T-helper 2 cell treated with Interferon-gamma antibody and Interleukin-4, amounts not matched to agents 5 μg/mL and 100 μg/mL, for 36 hours (primary cell): ENCODE measurements at places on chromosomes 5 and 9.
A peak's percentile ranks its signal among the peaks of the same experiment; 100 is the strongest.

- H3K4me3 ChIP-seq = no peak overlapping the region
- no peaks in the 10 kb centered on the region for H3K36me3 ChIP-seq
- no peak overlapping the region for H3K27ac ChIP-seq
- H3K27me3 ChIP-seq = no peaks in the 10 kb centered on the region
- no peak for DNase-seq
Observed at GRCh38 chr5:102243213-102243612, 52.9 kb downstream of the SLCO4C1 start.

DNA sequence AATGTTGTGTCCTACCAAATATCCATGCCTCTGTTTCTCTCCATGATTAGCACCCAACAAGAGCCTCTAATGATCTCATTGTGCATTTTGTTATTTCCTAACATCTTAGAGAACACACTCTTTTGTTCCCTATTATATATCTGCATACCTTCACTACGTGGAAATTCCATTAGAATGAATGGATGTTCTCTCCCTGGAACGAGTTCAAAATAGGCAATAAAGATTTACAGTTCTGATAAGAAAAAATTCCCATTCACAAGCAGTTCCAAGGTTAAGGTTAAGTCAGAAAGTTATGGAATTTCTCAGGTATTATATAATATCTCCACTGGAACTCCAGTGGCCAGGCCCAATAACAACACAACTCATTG, 83.7 kb downstream of the TRPM6 start:
- peaks cover 11% of the 10 kb centered on the region for H3K27me3 ChIP-seq
- H3K4me3 ChIP-seq = no peak overlapping the region
- no peaks in the 10 kb centered on the region for H3K36me3 ChIP-seq
- no peak for DNase-seq
- no peak overlapping the region for H3K27ac ChIP-seq

DNA sequence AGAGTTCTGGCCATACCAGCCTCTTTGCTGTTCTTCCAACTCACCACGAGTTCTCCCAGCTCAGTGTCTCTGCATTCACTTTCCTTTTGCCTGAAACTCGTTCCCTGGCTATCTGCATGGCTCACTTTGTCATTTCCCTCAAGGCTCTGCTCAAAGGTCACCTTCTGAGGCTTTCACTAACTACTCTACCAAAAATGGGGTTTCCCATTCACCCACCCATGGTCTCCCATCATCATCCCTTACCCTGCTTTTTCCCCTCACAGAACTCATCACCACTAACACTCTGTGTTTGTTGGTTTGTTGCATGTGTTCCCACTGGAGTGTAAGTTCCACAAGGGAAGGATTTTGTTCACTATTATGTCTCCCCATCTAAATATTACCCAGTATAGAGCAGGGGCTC, 16.6 kb downstream of the PLGRKT start:
- H3K4me1 ChIP-seq = peaks cover 6% of the 10 kb centered on the region
- no peaks in the 10 kb centered on the region for H3K27me3 ChIP-seq
- no peak for DNase-seq
- no peak overlapping the region for H3K4me3 ChIP-seq
- peaks cover 3% of the 10 kb centered on the region for H3K36me3 ChIP-seq

DNA sequence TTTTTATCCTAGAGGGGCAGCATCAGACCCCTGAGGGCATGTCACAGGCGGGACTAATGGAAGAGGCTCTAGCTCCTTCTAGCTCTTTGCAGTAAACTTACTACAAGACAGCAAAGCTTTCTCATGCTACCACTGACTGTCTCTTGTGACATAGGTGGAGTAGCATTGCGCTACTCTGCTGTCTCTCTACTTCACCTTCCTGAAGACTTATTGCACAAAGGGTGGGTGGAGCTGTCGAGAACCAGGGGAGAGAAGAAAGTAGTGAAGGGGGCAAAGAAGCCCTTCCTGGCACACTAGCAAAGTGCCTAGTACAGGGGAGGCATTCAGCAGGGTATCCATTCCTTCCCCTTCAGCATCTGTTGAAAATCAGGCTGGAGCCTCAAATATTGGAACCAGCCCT, 36.1 kb upstream of the NEK6 start:
- DNase-seq = no peak
- no peak overlapping the region for H3K4me3 ChIP-seq
- peaks cover 3% of the 10 kb centered on the region for H3K27me3 ChIP-seq
- H3K4me1 ChIP-seq = peaks cover 48% of the 10 kb centered on the region
- H3K36me3 ChIP-seq = no peaks in the 10 kb centered on the region

- no peaks in the 10 kb centered on the region for H3K27me3 ChIP-seq
- no peaks in the 10 kb centered on the region for H3K36me3 ChIP-seq
- no peak overlapping the region for H3K4me3 ChIP-seq
- DNase-seq = no peak
- H3K27ac ChIP-seq = no peak overlapping the region
Observed at GRCh38 chr5:117486879-117487391, 912.3 kb upstream of the SEMA6A start.

DNA sequence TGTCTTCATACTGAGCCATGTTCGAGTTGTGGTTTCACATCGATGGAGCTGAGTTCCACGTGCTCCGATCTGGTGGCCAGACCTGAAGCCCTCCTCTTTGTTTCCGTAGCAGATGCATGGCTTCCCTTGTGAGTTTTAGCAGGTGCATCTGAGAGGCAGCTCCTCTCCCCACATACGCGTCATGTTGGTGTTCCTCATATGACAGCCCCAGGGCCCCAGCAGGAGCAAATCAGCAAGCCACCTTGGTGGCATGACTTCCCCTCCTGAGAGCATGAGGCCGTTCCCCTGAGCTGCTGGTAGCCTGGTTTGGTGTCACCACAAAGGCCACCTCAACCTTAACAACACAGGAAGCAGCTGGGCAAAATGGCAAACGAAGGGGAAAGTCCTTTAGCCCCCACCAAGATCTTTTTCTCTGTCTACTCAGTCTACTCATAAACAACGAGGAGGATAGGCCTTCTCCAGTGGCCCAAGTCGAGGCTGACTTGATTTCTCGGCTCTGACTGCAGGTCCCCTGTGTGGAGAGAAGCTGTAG, 5.9 kb downstream of the CYFIP2 start:
- H3K27ac ChIP-seq = peak overlapping the region; percentile 98
- peak; percentile 87 for DNase-seq
- H3K4me3 ChIP-seq = peak overlapping the region; percentile 91
- no peaks in the 10 kb centered on the region for H3K27me3 ChIP-seq

- H3K27ac ChIP-seq = no peak overlapping the region
- peaks cover 2% of the 10 kb centered on the region for H3K27me3 ChIP-seq
- peaks cover 21% of the 10 kb centered on the region for H3K4me1 ChIP-seq
- H3K36me3 ChIP-seq = peaks cover 15% of the 10 kb centered on the region
Observed at GRCh38 chr5:132754947-132755346, 7.7 kb downstream of the CCNI2 start.

GRCh38 chr5:148796936-148797335, 29.5 kb upstream of the ADRB2 start:
- H3K27ac ChIP-seq = no peak overlapping the region
- peaks cover 21% of the 10 kb centered on the region for H3K4me1 ChIP-seq
- no peak overlapping the region for H3K4me3 ChIP-seq
- H3K36me3 ChIP-seq = no peaks in the 10 kb centered on the region

DNA sequence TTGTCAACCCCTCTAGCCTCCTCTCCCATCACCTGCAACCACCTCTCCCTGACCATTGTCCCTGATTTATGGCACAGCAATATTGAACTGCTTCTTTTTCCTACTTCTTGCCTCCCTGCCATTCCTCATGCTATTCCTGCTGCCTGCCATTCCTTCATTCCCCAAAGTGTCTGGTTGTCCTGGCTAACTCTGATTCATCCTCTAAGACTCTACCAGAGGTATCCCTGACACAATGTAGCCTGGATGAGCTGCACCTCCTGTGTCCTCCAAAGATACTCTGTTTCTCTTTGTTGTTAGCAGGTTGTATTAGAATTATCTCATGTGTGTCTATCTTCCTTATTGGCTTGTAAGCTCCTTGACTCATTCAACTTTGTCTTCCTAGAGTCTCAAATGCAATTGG, 53.5 kb upstream of the PTPN3 start:
- H3K4me1 ChIP-seq = no peaks in the 10 kb centered on the region
- no peak overlapping the region for H3K4me3 ChIP-seq
- DNase-seq = no peak
- peaks cover 8% of the 10 kb centered on the region for H3K27me3 ChIP-seq
- H3K27ac ChIP-seq = no peak overlapping the region

GRCh38 chr9:112861155-112861554, 29.5 kb downstream of the SLC46A2 start:
- H3K36me3 ChIP-seq = no peaks in the 10 kb centered on the region
- H3K27ac ChIP-seq = no peak overlapping the region
- no peak for DNase-seq
- H3K4me3 ChIP-seq = no peak overlapping the region
- peaks cover 9% of the 10 kb centered on the region for H3K4me1 ChIP-seq

- no peak overlapping the region for H3K4me3 ChIP-seq
- no peaks in the 10 kb centered on the region for H3K27me3 ChIP-seq
- H3K27ac ChIP-seq = peak overlapping the region; percentile 71
- DNase-seq = no peak
- H3K36me3 ChIP-seq = peaks cover 21% of the 10 kb centered on the region
Observed at GRCh38 chr9:127912882-127913281, 4.0 kb downstream of the ST6GALNAC4 start.

DNA sequence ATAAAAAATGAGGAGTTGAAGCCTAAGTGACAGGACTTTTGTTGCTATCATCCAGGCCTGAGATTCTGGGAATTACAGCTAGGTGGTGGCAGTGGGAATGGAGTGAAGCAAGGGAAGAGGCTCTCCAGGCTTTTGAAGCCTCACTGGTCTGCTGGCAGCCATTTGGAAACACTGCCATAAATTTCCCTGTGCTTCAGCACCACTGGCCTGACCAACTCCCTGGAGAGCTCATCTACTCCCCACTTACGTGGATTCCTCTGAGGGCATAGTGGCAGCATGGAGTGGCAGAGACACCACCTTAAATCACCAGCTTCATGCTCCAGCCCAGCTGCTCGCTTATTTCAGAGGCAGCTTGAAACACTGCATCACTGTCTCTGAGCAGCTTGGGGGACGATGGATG, 518.2 kb downstream of the TLR4 start:
- H3K36me3 ChIP-seq = no peaks in the 10 kb centered on the region
- no peak overlapping the region for H3K4me3 ChIP-seq
- no peak overlapping the region for H3K27ac ChIP-seq
- no peak for DNase-seq

GRCh38 chr5:160651692-160652645, 200.0 kb downstream of the ATP10B start:
- H3K4me1 ChIP-seq = peaks cover 9% of the 10 kb centered on the region
- no peak overlapping the region for H3K4me3 ChIP-seq
- no peak overlapping the region for H3K27ac ChIP-seq
- DNase-seq = no peak
- H3K36me3 ChIP-seq = peaks cover 5% of the 10 kb centered on the region

- no peak for DNase-seq
- peaks cover 3% of the 10 kb centered on the region for H3K27me3 ChIP-seq
- no peaks in the 10 kb centered on the region for H3K4me1 ChIP-seq
- H3K36me3 ChIP-seq = no peaks in the 10 kb centered on the region
- H3K4me3 ChIP-seq = no peak overlapping the region
Observed at GRCh38 chr9:138083873-138084272, 206.3 kb downstream of the CACNA1B start.

- H3K4me3 ChIP-seq = no peak overlapping the region
- DNase-seq = no peak
- peaks cover 8% of the 10 kb centered on the region for H3K4me1 ChIP-seq
- H3K27ac ChIP-seq = no peak overlapping the region
- H3K27me3 ChIP-seq = peaks cover 20% of the 10 kb centered on the region
Observed at GRCh38 chr5:68332080-68332451, 116.5 kb downstream of the PIK3R1 start.

- peaks cover 6% of the 10 kb centered on the region for H3K27me3 ChIP-seq
- H3K4me3 ChIP-seq = peak overlapping the region; percentile 51
- no peaks in the 10 kb centered on the region for H3K36me3 ChIP-seq
- H3K27ac ChIP-seq = peak overlapping the region; percentile 55
- DNase-seq = peak; percentile 76
Observed at GRCh38 chr5:140157032-140157781, 17.8 kb upstream of the CYSTM1 start.

- H3K27me3 ChIP-seq = no peaks in the 10 kb centered on the region
- H3K36me3 ChIP-seq = no peaks in the 10 kb centered on the region
- H3K4me3 ChIP-seq = no peak overlapping the region
- DNase-seq = no peak
Observed at GRCh38 chr5:56457887-56458812, 225.0 kb upstream of the ANKRD55 start.

DNA sequence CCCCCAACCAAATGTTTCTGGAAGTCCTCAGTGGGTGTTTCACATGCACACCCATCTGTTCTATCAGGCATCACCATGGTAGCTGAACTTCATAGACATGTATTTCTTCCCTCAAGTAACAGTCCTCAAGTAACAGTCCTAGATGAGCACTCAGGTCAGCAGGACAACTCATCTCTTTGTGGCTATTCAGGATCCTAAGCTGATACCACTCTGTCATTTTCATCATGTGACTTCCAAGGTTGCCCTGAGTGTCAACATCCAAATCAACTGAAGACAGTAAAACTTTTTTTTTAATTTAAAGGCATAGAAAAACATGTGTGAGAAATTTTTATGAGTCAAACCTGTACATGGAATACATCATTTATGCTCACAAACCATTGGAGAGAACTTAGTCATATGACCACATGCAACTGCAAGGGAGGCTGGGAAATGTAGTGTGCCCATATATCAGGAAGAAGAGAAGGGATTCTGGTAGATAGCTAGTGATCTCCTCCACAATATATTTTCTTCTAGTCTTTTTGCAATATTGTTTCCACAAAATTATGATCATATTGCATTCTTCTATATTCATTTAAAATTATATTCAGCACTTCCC, 64.2 kb upstream of the FST start:
- H3K27ac ChIP-seq = no peak overlapping the region
- peaks cover 1% of the 10 kb centered on the region for H3K4me1 ChIP-seq
- DNase-seq = no peak
- no peak overlapping the region for H3K4me3 ChIP-seq

- H3K27ac ChIP-seq = no peak overlapping the region
- H3K4me1 ChIP-seq = peaks cover 8% of the 10 kb centered on the region
- no peaks in the 10 kb centered on the region for H3K36me3 ChIP-seq
- no peak overlapping the region for H3K4me3 ChIP-seq
Observed at GRCh38 chr9:27496135-27496504, 28.0 kb upstream of the IFNK start.
